Activated gamma-delta T cell treated with anti-CD3 and anti-CD28 coated beads, Interleukin-2, amount 50 U/mL, for 16 hours (primary cell): ENCODE measurements at places on chromosomes 4 and X.

GRCh38 chr4:24433515-24434214, 150.7 kb downstream of the DHX15 start:
- DNase-seq, result no peak

GRCh38 chrX:70352496-70352895, 62.6 kb downstream of the KIF4A start:
- DNase-seq, result no peak

GRCh38 chr4:81508411-81509185, 36.9 kb upstream of the RASGEF1B start:
- DNase-seq, result no peak

DNA sequence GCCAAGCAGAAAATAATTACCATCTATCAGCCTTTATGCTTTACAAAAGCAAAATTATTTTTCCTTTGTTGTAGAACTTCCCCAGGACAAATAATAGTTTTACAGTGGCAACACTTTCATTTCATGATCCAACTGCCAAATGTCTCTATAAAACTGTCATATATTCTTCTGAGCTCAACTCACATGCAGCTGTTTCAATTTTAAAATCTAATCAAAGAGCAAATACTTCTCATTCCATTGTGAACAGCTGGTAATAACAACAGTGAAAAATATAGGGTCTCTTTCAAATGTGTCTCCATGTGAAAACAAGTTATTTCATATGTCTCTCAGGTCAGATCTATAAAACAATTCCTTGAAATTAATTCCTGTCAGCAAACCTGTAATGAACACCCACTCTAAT, 270.6 kb upstream of the SLC7A11 start:
- no peak for DNase-seq

DNA sequence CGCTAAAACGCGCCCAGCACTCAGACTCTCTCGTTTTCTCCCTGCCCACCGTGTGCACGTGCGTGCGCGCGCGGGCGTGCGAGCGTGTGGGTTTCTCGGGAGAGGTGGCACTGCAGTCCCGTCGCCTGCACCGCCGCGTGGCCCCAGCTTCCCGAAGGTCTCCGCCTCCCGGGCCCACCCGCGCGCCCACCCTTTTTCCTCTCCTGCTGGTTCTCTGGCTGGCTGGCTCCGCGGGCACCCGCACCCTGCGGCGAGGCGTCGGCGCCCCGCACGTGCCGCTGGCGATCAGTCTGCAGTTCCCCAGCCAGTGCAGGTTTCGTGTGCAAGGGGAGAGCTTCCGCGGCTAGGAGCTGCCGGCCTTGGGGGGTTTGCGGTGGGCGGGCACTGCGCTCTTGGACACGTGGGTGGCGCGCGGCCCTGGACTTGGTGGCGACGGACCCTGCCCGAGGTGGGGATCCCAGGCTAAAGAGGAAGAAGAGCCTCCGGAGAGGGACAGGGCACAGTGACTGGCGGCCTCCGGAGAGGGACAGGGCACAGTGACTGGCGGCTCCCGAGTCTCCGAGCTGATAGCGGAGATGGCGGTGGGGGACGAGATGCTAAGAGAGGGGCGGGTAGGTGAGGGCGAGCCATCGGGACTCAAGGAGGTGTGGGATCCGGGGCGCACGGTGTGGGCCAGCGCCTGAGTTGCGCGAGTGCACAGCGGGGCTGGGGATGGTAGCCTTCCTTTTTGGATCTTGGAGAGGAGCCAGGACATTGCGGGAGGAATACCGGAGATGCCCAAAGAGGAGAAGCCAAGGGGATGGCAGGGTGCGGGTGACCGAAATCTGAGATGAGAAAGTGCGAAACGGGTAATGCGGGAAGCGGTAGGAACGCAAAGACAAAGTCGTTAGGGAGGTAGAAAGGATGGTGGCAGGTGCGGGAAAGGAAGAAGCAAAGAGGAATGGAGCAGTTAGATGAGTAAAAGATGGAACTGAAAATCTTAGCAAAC, at the start of gene FAM184B:
Gene FAM184B, minus strand, starts transcription at position 322 of the 988 bp plus-strand sequence. CDS start 322 bp downstream, outside the sequence.
- DNase-seq, result no peak

DNA sequence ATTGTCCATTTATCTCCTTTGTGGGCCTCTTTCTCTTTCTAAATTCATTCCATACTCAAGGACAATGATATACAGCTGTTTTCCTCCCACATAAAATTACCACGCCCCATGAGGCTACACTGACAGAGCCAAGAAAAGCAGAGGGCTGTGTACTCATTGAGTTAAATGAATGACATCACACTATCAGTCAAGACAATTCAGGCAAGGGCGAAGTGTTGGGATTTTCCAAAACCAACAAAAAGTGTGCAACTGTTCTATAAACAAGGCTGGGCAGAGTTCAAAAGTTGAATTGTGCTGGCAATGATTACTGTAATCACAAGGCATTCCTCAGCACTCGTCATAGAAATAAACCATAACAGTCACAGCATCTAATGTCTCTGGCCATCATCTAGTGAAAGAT, 799.6 kb upstream of the DIAPH2 start:
- no peak for DNase-seq

GRCh38 chr4:75723163-75724065, 963 bp upstream of the USO1 start:
- no peak for DNase-seq

- DNase-seq, result no peak
These were observed 555 bp upstream of the PGM2 start for GRCh38 chr4:37825968-37826294.

DNA sequence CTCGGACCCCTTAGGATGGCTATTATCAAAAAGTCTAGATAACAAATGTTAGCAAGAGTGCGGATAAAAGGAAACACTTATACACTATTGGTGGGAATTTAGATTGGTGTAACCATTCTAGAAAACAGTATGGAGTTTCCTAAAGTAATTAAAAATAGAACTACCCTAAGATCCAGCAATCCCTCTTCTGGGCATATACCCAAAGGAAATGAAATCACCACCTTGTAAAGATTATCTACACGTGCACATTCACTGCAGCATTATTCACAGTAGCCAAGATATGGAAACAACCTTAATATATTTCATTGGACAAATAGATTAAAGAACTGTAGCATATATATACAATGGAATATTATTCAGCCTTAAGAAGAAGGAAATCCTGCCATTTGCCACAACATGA, 462.4 kb downstream of the IQCM start:
- no peak for DNase-seq

GRCh38 chrX:70826715-70827114, 81.8 kb downstream of the TEX11 start:
- no peak for DNase-seq
